ENCODE measurements at places on chromosomes 12 and 14. TPM values are rescaled to one million over a fixed set of nuclear protein-coding genes. Genes with fewer than 3 reads are reported as not detected.

GRCh38 chr14:104115691-104116287, 22.6 kb upstream of the KIF26A start:
- no peaks in the 10 kb centered on the region for H3K36me3 ChIP-seq
- DNase-seq = no peak
- peak overlapping the region; percentile 56 for H3K4me3 ChIP-seq
- H3K27me3 ChIP-seq = no peaks in the 10 kb centered on the region
- no peak overlapping the region for H3K27ac ChIP-seq
- peaks cover 7% of the 10 kb centered on the region for H3K4me1 ChIP-seq

- no peaks in the 10 kb centered on the region for H3K27me3 ChIP-seq
- DNase-seq = no peak
- no peak overlapping the region for H3K4me3 ChIP-seq
Measured at GRCh38 chr12:32025906-32026305, 66.7 kb downstream of the RESF1 start.

GRCh38 chr14:79413734-79414428, 797.4 kb downstream of the DIO2 start:
- H3K36me3 ChIP-seq = no peaks in the 10 kb centered on the region
- H3K27me3 ChIP-seq = no peaks in the 10 kb centered on the region
- H3K4me3 ChIP-seq = no peak overlapping the region
- H3K4me1 ChIP-seq = peaks cover 8% of the 10 kb centered on the region
- no peak for DNase-seq

- H3K36me3 ChIP-seq = no peaks in the 10 kb centered on the region
- no peak for DNase-seq
- H3K27me3 ChIP-seq = no peaks in the 10 kb centered on the region
- no peaks in the 10 kb centered on the region for H3K4me1 ChIP-seq
- H3K4me3 ChIP-seq = no peak overlapping the region
Measured at GRCh38 chr14:39474416-39474911, 42.2 kb upstream of the FBXO33 start.

- H3K4me1 ChIP-seq = no peaks in the 10 kb centered on the region
- H3K27ac ChIP-seq = no peak overlapping the region
- DNase-seq = no peak
- no peaks in the 10 kb centered on the region for H3K27me3 ChIP-seq
Measured at GRCh38 chr12:63090716-63091115, 60.3 kb downstream of the AVPR1A start.

- H3K4me1 ChIP-seq = peaks cover 12% of the 10 kb centered on the region
- H3K36me3 ChIP-seq = no peaks in the 10 kb centered on the region
- no peak overlapping the region for H3K4me3 ChIP-seq
- no peak overlapping the region for H3K27ac ChIP-seq
- DNase-seq = no peak
Measured at GRCh38 chr12:31737763-31738162, 8.9 kb upstream of the AMN1 start.

GRCh38 chr14:92323916-92324818, 1.2 kb downstream of the SLC24A4 start:
- no peak for DNase-seq
- peaks cover 21% of the 10 kb centered on the region for H3K4me1 ChIP-seq
- peak overlapping the region; percentile 42 for H3K4me3 ChIP-seq
- H3K27ac ChIP-seq = no peak overlapping the region

DNA sequence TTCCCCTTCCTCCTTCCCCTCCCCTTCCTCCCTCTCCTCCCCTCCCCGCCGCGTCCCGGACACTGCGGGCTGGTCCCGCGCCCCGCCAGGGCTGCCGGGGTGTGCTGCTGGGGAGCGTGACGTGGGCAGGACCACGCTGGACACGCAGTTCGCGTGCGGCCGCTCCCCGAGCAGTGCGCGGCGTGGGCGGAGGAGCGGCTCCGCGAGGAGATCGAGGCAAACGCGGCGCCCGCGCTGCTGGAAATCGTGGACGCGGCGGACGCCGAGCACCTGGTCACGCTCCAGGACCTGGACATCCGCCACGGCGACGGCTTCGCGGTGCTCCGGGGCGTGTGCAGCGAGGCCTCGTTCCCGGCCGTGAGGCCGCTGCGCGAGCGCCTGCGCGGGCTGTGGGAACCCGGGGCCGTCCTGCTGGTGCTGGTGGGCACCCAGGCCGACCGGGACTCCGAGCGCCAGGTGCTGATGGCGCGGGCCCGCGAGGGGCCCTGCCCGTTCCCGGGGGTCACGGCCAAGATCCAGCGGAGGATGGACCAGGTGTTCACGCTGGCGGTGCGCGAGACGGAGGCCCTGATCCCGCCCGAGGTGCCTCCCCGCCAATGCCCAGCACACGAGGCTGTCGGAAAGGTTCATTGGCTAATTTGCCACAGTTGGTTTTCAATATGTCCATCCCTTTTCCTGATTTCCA, 84.3 kb downstream of the TNFAIP2 start:
- H3K4me1 ChIP-seq = peaks cover 20% of the 10 kb centered on the region
- DNase-seq = no peak
- H3K27ac ChIP-seq = peak overlapping the region; percentile 74
- H3K36me3 ChIP-seq = no peaks in the 10 kb centered on the region
- no peaks in the 10 kb centered on the region for H3K27me3 ChIP-seq

DNA sequence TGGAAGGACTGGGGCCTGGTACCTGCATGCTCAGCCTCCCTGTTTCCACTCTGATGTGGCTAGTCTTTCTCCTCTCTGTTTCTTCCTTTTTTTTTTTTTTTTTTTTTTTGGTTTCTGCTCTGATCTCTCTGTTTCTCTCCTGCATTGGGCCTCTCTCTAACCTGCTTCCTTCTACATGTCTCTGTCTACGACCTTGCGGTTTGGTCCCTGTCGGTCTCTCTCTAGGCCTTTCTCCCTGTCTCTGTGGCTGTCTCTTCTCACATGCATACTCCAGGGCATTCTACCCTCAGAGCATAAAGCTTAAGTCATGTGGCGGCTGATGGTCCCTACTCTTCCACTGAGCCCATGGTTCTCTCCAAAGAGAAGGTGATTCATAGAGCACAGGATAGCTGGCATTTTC, 1096.6 kb downstream of the BCL11B start:
- H3K4me1 ChIP-seq = no peaks in the 10 kb centered on the region
- no peak overlapping the region for H3K27ac ChIP-seq
- H3K4me3 ChIP-seq = no peak overlapping the region

- H3K36me3 ChIP-seq = no peaks in the 10 kb centered on the region
- no peak overlapping the region for H3K27ac ChIP-seq
- peaks cover 27% of the 10 kb centered on the region for H3K4me1 ChIP-seq
- peaks cover 12% of the 10 kb centered on the region for H3K27me3 ChIP-seq
- DNase-seq = no peak
- no peak overlapping the region for H3K4me3 ChIP-seq
Measured at GRCh38 chr12:53991077-53991460, 6.1 kb downstream of the HOXC10 start.

The CYP46A1 gene
- 1.2 TPM for total RNA-seq

The ASPG gene
- total RNA-seq = 0.45 TPM

The BATF gene
- total RNA-seq = 1.7 TPM

The SYNDIG1L gene
- not detected for total RNA-seq

The P2RX7 gene
- total RNA-seq = 4.3 TPM

The AKAP6 gene
- total RNA-seq = 35.3 TPM
